Kasumi-1 (cell line): ENCODE measurements at places on chromosomes 3 and 15.

DNA sequence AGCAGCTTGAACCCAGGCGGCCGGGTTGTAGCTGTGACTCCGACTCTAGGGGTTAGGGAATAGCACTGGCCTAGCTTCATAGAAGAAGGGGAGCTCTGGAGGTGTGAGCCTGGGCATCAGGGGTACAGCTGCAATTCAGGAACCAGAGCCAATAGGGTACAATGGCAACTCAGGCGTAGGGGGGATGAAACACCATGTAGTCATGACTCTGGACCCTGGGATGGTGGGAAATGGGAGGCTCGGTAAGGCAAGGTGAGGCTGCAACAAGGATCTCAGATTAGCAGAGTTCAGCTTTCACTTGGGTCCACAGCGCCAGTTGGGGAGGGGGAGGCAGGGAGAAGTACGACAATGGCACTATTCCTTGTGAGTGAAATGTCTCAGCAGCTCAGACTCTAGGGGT lies 210.2 kb upstream of the LYSMD4 start:
- no peak for DNase-seq

DNA sequence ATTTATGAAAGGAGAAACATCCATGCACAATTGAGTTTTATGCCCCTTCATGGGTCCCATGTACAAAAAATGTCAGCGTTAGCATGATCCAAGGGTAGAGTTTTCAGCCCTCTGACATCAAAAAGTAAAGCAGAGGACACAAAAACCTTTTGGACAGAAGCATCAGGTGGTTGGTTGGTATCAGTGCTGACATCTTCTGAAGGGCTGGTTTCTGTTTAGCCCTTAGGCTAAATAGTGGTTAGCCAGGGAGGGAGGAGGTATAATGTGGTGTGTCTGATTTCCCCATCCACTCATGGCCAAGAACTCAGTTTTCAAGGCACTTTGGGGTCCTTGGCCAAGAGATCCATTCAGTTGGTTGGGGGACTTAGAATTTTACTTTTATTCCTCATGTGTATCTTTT lies 16.5 kb downstream of the CCDC66 start:
- no peak for DNase-seq

- DNase-seq, result no peak
These were observed 66.4 kb upstream of the PPIB start for GRCh38 chr15:64229129-64229724.

- no peak for DNase-seq
These were observed 123.1 kb upstream of the DPH6 start for GRCh38 chr15:35669021-35669420.

GRCh38 chr3:155991212-155991611 lies 120.8 kb downstream of the GMPS start:
- DNase-seq, result no peak

DNA sequence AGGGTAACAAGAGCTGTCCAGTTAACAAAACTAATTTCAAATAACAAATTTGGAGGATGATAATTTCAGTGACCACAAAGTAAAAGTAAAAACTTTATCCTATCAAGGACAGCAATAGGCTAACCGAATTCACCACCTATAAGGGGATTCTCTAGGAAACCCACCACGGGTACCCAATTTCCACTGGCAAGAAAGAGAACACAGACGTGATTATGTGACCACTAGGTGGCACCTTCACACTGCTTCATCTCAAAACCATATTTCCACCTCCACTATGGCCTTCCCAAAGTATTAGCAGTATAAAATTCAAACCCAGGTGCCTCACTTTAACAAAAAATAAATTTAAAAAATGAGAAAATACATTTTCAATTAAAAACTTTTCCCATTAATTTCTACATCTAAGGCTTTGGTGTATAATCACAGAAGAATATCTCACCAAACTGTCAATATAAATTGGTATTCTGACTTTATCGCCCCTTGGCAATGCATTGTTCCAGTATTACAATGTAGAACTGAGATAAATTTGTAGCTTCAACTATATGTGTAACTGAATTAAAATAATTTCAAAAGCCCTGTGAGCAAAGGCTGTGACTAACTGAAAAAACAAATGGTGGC lies 96.5 kb downstream of the FSIP1 start:
- DNase-seq, result peak; percentile 34

DNA sequence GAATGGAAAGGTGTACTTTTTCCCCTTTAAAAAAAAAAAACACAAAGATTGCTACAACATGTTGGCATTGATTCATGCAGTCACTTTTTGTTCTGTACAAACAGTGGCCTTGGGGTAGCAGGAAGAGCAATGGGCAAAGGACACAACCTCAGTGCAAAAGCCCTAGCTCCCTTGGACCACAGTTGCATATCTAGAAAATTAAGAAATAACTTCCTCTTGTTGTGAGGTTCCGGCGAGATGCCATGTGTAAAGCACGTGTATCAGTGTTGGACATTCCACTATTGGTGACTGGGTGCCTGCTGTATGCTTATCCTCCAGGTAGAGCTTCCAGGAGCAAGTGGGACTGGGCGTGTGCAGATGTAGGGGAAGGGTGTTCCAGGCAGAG lies 164.5 kb downstream of the THSD4 start:
- no peak for DNase-seq

GRCh38 chr3:45792516-45793172 lies 3.7 kb downstream of the SLC6A20 start:
- DNase-seq, result no peak

DNA sequence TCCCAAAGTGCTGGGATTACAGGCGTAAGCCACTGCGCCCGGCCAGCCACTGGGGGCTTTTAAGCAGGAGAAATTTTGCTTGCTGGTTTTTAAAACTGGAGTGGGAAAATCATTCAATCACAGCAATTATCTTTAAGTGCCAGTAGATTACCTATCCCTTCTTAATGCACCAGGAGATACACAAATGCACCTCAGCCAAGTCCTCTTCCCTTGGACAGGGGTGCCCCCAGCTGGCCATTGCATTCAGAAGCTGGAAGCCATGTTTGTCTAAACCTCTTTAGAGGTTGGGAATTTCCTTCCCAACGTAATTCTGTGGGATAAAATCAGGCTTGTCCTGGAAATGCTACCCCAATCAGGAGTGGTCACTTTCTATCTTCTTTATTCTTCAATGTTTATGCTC lies 26.6 kb downstream of the MIX23 start:
- no peak for DNase-seq

DNA sequence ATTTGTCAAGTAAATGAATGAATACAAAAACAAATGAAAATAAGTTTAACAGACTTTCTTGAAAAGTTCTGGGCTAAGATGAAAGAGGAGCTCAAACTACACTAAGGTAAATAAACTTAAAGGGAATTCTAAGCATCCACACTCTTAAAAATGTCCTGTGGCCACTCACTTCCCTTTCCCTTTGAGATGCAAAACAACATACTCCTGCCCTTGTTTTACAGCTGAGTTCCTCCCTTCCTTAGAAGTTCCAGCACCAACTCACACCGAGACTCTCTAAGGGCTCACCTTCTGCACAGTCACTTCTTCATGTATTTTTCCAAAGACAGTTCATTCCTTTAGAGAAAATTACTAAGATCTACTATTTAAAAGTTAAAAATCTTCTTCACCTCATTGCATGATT lies 123.3 kb upstream of the CMC1 start:
- DNase-seq, result no peak

DNA sequence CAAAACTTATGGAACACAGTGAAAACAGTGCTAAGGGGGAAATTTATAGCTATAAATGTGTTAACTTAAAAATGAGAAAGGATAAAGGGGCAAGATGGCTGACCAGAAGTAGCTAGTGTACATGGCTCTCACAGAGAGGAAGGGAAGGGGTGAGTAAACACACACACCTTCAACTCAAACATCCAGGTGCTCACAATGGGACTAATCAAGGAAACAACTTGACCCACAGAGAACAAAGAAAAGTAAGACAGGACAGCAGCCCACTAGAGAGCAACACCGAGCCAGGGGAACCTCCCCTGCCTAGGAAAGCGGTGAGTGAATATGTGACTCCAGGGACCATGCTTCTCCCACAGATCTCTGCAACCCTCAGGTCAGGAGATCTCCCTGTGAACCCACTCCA lies 85.0 kb upstream of the UBP1 start:
- no peak for DNase-seq

- no peak for DNase-seq
These were observed 791.9 kb upstream of the ROBO1 start for GRCh38 chr3:80559701-80560100.

DNA sequence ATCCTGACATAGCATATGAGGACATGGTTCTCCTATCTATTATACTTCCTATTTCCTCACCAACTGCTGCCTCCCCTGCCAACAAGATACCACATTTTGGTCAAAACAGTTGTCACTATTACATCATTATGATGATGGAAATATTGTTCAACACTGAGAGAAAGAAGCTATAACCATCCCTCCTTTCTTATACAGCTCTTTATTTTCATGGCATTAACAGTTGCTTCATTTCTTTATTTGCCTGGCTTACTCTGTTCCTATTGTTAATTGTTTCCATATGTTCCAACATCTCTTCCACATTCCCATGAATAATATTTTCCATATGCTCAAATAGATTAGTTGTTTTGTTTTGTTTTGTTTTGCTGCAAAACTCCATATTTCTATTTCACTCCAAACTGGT lies 40.8 kb upstream of the FILIP1L start:
- peak; percentile 8 for DNase-seq

GRCh38 chr3:16407366-16407765 lies 106.1 kb downstream of the RFTN1 start:
- DNase-seq, result no peak

DNA sequence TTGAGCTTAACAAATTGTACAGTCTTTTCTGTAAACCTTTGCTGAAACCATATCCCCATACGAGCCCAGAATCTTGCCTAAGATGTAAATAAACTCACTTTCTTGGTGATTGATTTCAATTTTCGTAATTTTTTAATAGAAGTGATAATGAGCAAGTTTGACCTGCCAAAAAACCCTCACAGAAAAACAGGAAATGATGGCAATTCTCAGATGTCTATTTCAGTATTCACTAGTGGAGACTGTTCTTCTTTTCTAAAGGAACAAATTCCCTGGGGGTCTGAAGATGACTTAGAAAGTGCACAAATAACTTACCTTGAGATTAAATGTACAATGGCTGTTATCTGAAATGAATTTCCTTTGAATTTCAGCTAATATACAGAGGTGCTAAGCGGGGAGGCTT lies 116.5 kb upstream of the CMC1 start:
- no peak for DNase-seq

- peak; percentile 3 for DNase-seq
These were observed 33.9 kb upstream of the KIF23 start for GRCh38 chr15:69380100-69380725.

DNA sequence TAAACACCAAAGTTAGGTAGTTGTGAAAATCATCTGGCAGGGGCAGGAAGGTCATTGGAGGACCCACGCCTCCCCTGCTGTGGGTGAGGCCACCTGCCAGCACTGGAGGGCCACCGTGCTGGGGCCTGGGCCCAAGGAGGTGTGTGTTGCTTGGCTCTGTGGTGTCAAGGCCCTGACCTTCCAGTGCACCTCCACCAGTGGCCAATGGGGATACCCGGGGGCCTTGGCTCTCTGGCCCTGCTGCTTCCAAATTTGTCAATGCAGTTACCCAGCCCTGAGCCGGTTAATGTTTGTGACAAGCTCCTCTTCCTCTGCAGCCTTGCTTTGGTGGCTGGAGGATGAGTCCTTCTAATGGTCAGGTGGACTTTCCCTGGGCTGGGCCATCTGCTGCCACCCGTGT lies 150.2 kb downstream of the KLF13 start:
- DNase-seq, result no peak

- DNase-seq, result peak; percentile 62
These were observed 89.8 kb downstream of the LRRC3B start for GRCh38 chr3:26712211-26713026.

GRCh38 chr3:100354850-100355249 lies 20.3 kb downstream of the NIT2 start:
- no peak for DNase-seq

DNA sequence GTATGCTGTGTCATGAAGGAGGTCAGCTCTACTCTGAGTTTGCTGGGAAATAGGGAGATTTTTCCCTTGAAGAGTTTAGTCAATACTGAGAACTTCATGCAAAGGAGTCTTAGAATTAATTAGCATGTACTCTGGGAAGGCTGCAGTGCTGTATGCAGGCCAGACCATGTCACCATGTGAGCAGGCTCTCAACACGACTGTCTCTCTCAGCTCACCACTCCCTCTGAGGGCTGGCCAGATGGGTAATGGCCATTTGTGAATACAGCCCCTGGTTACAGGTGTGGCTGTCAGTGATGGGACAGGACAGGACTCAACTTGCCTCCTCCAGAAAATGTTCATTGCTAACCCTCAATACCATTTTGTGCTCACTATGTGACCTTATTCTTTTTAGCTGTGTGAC lies 5.1 kb upstream of the CERS3 start:
- no peak for DNase-seq

GRCh38 chr3:184600685-184601377 lies 39.2 kb downstream of the EPHB3 start:
- DNase-seq, result no peak

DNA sequence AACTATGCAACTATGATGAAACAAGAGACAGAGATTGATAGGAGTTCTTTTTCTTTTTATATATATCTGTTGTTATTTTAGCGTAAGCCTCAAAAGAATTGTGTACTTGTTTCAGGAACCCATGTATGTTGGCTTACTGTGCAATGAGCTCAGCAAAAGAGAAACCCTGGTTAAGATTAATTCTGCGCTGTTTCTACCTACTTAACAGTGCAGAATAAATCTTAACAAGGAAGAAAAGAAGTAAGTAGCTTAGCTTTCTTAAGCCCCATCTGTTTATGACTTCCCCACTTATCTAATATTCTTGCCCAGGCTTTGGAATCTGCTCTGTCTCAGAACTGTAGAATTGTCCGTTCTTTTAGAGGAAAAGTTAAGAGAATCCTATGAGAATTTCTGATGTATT lies 27.4 kb downstream of the ECT2 start:
- no peak for DNase-seq

GRCh38 chr15:38187630-38188313 lies 64.9 kb upstream of the SPRED1 start:
- DNase-seq, result no peak

DNA sequence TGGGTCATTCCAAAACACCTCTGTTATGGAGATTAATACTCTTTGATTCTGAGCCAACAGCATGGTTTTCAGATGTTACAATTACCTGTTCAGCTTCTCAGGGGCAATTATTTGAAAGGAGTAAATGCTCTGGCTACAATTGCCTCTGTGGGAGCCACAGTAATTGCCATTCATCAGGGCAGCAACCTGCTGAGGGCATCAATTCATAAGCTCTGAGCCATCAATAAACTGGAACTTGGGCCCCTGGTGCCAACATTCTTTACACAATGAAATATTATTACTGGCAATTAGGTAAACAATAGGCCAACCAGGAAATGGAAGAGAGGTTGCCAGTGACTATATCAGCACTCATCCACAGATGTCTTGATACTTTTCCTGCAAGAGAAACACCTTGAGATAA lies 660.8 kb downstream of the MECOM start:
- DNase-seq, result no peak

- no peak for DNase-seq
These were observed 640.7 kb downstream of the EDEM1 start for GRCh38 chr3:5828251-5828650.

- no peak for DNase-seq
These were observed 6.7 kb downstream of the ITIH1 start for GRCh38 chr3:52784021-52784621.
